ENCODE measurements at places on chromosomes 6 and 20.

- DNase-seq: no peak
These were observed 18.2 kb downstream of the FBXL4 start for GRCh38 chr6:98929498-98930060.

DNA sequence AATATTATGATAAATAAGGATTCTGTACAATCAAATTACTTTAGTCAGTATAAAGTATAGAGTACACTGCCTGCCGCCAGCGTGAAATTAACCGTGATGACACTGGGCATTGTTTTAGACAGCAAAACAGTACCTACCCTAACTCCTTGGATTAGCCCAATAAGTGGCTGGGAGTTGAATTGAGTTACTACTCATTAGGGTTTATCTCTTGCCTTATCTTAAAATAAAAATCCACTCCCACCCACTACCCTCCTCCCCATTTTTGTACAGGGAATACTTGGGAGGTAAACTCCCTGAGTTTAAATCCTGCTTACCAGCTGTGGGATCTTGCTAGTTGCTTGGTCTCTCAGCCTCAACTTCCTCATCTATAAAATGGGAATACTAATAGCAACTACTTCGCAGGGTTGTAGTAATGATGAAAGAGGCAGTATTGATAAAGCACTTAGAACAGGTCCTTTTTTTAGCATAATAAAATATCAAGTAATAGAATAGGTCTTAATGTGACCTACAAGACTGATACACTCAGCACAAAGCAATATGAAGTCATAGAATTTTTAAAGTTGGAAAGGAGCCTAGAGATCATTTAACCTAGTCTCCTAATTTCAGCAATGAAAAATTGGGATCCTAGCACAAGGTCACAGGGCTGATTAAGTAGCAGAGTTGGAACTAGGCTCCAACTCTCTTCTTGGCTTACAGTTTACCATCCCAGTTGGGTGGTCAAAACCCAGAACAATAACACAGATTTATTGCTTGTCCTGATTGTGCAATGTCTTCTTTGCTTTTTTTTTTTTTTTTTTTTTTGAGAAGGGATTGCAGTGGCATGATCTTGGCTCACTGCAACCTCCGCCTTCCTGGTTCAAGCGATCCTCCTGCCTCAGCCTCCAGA, 23.8 kb downstream of the PHACTR2 start:
- no peak for DNase-seq

- DNase-seq: no peak
These were observed 50.9 kb downstream of the CYP24A1 start for GRCh38 chr20:54122681-54123586.

DNA sequence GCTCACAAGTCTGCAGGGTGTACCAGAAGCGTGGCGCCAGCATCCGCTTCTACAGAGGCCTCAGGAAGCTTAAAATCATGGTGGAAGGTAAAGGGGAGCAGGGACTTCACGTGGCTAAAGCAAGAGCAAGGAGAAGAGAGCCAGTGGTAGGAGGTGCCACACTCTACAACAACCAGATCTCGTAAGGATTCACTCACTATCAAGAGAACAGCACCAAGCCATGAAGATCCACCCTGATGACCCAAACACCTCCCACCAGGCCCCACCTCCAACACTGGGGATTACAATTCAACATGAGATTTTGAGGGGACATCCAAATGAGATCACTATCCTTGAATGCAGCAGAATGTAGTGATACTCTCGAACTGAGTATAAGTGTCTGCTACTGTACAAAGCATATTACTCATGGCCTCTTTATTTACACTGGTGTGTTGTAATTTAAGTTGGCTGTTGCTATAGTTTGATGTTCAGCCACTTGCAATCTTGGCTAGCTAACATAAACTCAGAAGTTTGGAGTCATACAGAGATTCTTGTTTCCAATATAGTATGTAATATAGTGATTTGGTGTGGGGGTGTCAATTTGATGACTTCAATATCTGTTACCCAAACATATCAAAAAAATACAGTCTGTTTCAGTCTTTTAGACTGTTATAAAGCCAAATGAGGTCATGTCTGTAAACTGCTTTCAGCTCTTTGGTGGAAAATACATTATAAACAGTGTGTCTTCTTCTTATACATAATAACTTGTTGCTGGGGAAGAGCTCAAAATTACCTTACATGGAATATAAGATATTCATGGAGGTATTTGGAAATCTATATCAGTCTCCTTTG, 39.4 kb upstream of the MYLIP start:
- no peak for DNase-seq

GRCh38 chr20:34318609-34319443, 15.7 kb upstream of the AHCY start:
- DNase-seq: no peak

DNA sequence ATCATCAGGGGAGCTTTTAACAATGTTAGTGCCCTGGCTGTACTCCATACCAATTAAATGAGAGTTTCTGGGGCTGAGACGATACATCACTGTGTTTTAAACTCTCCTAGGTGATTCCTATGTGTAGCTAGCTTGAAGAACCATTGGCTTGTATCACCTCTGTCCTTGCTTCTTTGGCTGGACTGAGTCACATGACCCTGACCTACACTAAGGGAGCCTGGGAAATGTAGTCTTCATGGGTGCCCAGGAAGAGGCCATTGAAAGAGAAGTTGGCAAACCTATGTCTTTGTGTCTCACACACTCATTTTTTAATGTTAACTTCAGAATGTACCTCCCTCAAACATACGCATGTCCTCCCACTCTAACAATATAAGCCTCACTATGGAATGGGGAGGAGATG, 506.6 kb downstream of the DHX35 start:
- DNase-seq: no peak

- DNase-seq: no peak
These were observed 31.1 kb upstream of the ENPP4 start for GRCh38 chr6:46098678-46099077.

- DNase-seq: no peak
These were observed 20.4 kb downstream of the MDFI start for GRCh38 chr6:41658636-41659035.

DNA sequence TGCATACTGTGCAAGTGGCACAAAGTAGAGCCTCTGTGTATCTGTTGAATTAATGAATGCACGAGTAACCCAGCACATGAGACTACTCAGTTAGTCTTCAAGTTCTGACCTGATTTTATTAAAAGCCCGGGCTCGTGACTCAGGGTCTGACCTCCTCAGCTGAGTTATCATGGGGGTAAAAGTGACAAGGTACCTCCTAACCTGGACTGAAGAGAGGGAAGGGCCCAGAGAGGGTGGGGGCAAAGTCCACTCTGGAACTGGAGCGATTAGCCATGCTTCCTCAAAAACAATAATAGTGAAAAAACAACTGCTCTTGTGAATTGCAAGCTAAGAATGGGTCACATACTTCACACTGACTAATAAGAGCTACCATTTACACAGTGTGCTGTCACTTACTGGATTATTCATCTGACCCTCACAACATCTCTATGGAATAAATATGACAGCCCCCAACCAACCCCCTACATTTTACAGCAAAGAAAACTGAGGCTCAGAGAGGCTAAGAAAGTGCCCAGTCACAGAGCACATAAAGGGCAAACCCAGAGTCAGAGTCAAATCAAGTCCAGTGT, 26.7 kb downstream of the TRERF1 start:
- no peak for DNase-seq

- no peak for DNase-seq
These were observed 2.7 kb upstream of the IP6K3 start for GRCh38 chr6:33749401-33749800.

GRCh38 chr6:165890404-165890735, 227.3 kb upstream of the PDE10A start:
- DNase-seq: no peak
